ENCODE measurements at places on chromosomes 12 and 14. TPM values are rescaled to one million over a fixed set of nuclear protein-coding genes. Genes with fewer than 3 reads are reported as not detected.

TRPV4 gene
- total RNA-seq: not detected

CLEC2B gene
- 1.6 TPM for total RNA-seq

HVCN1 gene
- 7.3 TPM for total RNA-seq

AICDA gene
- total RNA-seq: not detected

MIP gene
- 0.41 TPM for total RNA-seq

KRT72 gene
- not detected for total RNA-seq

HOXC10 gene
- total RNA-seq: not detected

C12orf56 gene
- total RNA-seq: 0.41 TPM

NPFF gene
- total RNA-seq: not detected

All from frontal cortex (tissue), 4 donors.